ENCODE measurements at places on chromosomes 5 and 9.

- H3K4me3 ChIP-seq, result no peak overlapping the region
- peaks cover 18% of the 10 kb centered on the region for H3K36me3 ChIP-seq
- no peak overlapping the region for H3K27ac ChIP-seq
- no peak for DNase-seq
These were observed 86.5 kb downstream of the DAP start for GRCh38 chr5:10674582-10674981.

- H3K27me3 ChIP-seq, result no peaks in the 10 kb centered on the region
- no peak overlapping the region for H3K27ac ChIP-seq
- no peak overlapping the region for H3K4me3 ChIP-seq
- no peaks in the 10 kb centered on the region for H3K36me3 ChIP-seq
These were observed 50.4 kb downstream of the RASGRF2 start for GRCh38 chr5:81010336-81011169.

DNA sequence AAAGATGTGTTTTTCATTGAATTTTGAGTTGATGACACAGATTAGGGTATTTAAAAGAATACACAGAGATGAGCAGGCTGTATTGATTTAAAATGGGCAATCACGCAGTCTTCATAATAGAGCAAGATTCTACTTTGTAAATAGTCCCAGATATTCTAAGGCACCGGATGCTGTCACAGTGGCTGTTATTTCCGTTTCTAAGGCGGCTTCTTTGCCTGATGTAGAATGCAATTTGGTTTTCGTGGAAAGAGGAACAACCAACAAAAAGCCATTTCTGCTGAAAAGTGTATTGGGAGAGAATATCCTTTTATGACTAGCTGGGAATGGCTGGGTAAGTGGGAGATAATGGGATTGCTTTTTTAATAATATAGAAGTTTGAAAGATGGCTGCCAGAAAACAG is 17.5 kb downstream of the PRKACG start:
- no peak overlapping the region for H3K27ac ChIP-seq
- DNase-seq, result no peak
- H3K4me3 ChIP-seq, result no peak overlapping the region
- H3K36me3 ChIP-seq, result no peaks in the 10 kb centered on the region
- H3K4me1 ChIP-seq, result no peaks in the 10 kb centered on the region

DNA sequence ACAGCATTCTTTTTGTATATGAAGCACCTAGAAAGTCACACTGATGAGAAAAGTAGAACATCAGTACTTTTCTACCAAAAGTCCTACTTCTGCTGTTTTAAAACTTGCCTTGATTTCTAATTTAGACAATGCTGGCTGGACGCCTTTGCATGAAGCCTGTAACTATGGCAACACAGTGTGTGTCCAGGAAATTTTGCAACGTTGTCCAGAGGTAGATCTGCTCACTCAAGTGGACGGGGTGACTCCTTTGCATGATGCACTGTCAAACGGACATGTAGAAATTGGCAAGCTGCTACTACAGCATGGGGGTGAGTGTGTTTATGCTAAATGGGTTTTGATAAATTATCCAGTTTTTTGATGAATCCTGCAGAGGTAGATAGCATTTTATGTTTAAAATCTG is 73.5 kb downstream of the SLF1 start:
- no peak overlapping the region for H3K27ac ChIP-seq
- no peaks in the 10 kb centered on the region for H3K4me1 ChIP-seq
- no peaks in the 10 kb centered on the region for H3K27me3 ChIP-seq
- no peaks in the 10 kb centered on the region for H3K36me3 ChIP-seq
- peak; percentile 26 for DNase-seq

GRCh38 chr9:79134654-79135053 is 437.1 kb upstream of the TLE4 start:
- H3K4me1 ChIP-seq, result no peaks in the 10 kb centered on the region
- DNase-seq, result no peak
- H3K27ac ChIP-seq, result no peak overlapping the region
- no peak overlapping the region for H3K4me3 ChIP-seq
- H3K27me3 ChIP-seq, result no peaks in the 10 kb centered on the region

- H3K27ac ChIP-seq, result no peak overlapping the region
- H3K27me3 ChIP-seq, result no peaks in the 10 kb centered on the region
- no peaks in the 10 kb centered on the region for H3K36me3 ChIP-seq
- no peaks in the 10 kb centered on the region for H3K4me1 ChIP-seq
- H3K4me3 ChIP-seq, result no peak overlapping the region
- no peak for DNase-seq
These were observed 10.7 kb downstream of the PRUNE2 start for GRCh38 chr9:76895186-76895585.

DNA sequence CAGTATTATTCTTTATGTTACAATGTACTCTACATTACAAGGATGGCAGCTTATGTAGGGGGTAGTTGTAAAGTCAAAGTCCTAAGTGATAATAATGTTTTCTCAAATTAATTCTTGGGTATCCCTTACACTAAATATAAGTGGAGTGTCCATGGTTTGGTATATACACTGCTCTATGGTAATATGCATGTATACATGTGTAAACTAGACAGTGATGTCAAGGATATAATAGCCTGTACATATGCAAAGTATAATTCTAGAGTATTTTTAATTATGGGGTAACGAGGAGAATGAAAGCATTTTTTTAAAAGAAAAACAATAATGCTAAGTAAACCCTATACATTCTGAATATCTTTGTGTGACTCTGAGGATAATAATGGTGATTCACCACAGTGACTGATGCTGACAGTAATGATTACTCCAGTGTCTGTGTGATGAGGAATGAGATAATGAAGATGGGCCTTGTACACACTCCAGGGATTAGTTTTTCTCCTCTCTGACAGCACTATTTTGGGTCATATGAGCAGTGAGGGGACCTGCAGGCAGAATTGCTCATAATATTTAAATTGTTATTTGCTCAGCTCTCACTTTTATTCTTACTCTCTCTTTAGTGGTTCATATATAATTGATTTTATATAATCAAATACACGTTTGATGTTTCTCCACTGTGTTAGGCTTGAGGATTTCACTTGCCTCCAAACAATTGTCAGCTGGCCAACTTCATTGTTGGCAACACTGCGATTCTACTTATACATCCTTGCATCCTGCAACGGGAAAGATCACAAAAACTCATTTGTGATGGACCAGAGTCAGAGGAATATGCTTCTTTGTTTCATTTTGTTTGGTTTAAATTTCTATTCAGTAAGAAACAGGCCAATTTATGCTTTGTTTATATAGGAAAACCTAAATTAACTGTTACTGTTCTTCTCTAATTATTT is 88.2 kb downstream of the NREP start:
- no peak for DNase-seq
- H3K4me1 ChIP-seq, result no peaks in the 10 kb centered on the region
- H3K27me3 ChIP-seq, result no peaks in the 10 kb centered on the region
- no peaks in the 10 kb centered on the region for H3K36me3 ChIP-seq
- H3K4me3 ChIP-seq, result no peak overlapping the region
- H3K27ac ChIP-seq, result no peak overlapping the region

DNA sequence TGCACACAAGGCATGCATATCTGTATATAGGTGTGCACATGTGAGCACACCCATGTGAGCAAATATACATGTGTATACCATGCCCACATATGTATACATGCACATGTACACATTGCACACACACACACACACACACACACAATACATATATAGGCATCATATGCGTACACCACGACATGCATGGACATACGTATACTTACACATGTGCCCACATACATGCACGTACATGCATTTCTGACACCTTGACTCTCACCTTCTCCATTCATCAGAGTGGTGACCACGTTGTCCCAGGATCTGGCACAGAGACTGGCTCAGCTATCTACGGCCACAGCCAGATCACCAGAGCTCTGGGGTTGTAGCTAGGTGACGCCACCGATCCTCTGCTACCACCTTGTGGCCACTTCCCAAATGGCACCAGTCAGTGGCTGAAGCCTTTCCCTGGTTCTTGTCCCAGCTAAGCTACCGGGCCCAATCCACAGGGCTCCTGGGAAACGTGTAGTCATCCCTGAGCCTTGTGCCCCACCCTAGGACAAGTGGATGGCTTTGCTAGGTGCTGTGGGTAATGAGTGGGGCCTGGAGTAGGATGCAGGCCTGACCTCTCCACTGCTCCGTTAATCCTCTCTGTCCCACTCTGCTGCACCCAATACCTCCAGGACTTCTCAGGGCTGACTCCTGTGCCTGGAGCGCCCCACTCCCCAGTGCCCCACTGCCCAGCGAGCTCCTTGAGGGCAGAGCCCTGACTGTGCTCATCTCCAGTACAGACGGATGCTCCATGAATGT is 194.4 kb downstream of the RGS3 start:
- H3K4me1 ChIP-seq, result no peaks in the 10 kb centered on the region
- no peaks in the 10 kb centered on the region for H3K27me3 ChIP-seq
- H3K27ac ChIP-seq, result no peak overlapping the region
- H3K36me3 ChIP-seq, result no peaks in the 10 kb centered on the region
- H3K4me3 ChIP-seq, result no peak overlapping the region

GRCh38 chr5:96090215-96090614 is 128.6 kb upstream of the ELL2 start:
- no peak overlapping the region for H3K4me3 ChIP-seq
- no peak overlapping the region for H3K27ac ChIP-seq
- no peaks in the 10 kb centered on the region for H3K36me3 ChIP-seq
- no peak for DNase-seq

GRCh38 chr5:175001876-175002645 is 277.7 kb downstream of the MSX2 start:
- H3K27me3 ChIP-seq, result no peaks in the 10 kb centered on the region
- H3K27ac ChIP-seq, result no peak overlapping the region
- H3K36me3 ChIP-seq, result no peaks in the 10 kb centered on the region
- peaks cover 14% of the 10 kb centered on the region for H3K4me1 ChIP-seq

DNA sequence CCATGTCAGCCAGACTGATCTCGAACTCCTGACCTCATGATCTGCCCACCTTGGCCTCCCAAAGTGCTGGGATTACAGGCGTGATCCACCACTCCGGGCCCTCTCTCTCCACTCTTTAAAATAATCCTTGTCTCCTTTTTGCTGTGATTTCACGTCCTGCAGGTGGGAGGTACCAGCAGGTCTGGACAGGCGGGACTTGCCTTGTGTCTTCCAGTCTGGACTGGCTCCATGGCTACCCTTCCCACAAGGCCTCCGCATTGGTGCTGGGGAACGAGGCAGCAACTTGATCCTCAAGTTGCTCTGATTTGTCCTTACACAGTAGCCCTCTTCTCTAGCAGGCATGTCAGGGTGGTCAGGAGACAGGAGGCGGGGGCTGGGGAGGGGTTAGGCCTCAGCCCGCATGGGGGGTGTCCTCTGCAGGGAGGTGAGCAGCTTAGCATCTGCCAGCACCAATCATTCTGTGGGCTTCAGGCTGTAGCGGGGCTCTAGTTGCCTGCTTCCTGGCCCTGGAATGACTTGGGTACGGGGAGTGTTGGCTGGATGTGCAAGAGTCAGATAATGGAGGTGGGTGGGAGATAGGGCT is 54.3 kb downstream of the TENT4A start:
- peaks cover 16% of the 10 kb centered on the region for H3K4me1 ChIP-seq
- no peak overlapping the region for H3K4me3 ChIP-seq
- no peaks in the 10 kb centered on the region for H3K36me3 ChIP-seq
- H3K27ac ChIP-seq, result no peak overlapping the region
- H3K27me3 ChIP-seq, result no peaks in the 10 kb centered on the region

DNA sequence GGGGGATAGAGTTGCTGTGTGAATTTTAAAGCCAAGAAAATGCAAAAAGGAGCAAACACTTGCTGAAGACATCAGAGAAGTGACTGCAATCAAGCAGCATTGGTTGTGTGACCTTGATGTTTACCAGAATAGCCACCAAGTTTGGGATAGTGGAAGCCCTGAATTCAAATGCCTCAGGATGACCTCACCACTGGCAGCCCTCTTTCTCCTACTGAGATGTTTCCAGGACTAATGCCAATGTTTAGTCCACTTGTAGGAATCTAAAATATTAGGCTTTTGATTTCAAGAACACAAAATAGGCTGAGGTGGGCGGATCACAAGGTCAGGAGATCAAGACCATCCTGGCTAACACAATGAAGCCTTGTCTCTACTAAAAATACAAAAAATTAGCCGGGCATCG is 112.2 kb upstream of the NUDT12 start:
- H3K4me1 ChIP-seq, result no peaks in the 10 kb centered on the region
- no peaks in the 10 kb centered on the region for H3K36me3 ChIP-seq
- H3K27me3 ChIP-seq, result no peaks in the 10 kb centered on the region
- H3K4me3 ChIP-seq, result no peak overlapping the region

- no peaks in the 10 kb centered on the region for H3K27me3 ChIP-seq
- H3K36me3 ChIP-seq, result peaks cover 16% of the 10 kb centered on the region
- H3K4me1 ChIP-seq, result peaks cover 21% of the 10 kb centered on the region
These were observed at the start of gene TESK1 for GRCh38 chr9:35604578-35605350. Gene TESK1, plus strand, starts transcription at chr9:35605262. Its CDS starts 358 bp downstream, at chr9:35605620.

DNA sequence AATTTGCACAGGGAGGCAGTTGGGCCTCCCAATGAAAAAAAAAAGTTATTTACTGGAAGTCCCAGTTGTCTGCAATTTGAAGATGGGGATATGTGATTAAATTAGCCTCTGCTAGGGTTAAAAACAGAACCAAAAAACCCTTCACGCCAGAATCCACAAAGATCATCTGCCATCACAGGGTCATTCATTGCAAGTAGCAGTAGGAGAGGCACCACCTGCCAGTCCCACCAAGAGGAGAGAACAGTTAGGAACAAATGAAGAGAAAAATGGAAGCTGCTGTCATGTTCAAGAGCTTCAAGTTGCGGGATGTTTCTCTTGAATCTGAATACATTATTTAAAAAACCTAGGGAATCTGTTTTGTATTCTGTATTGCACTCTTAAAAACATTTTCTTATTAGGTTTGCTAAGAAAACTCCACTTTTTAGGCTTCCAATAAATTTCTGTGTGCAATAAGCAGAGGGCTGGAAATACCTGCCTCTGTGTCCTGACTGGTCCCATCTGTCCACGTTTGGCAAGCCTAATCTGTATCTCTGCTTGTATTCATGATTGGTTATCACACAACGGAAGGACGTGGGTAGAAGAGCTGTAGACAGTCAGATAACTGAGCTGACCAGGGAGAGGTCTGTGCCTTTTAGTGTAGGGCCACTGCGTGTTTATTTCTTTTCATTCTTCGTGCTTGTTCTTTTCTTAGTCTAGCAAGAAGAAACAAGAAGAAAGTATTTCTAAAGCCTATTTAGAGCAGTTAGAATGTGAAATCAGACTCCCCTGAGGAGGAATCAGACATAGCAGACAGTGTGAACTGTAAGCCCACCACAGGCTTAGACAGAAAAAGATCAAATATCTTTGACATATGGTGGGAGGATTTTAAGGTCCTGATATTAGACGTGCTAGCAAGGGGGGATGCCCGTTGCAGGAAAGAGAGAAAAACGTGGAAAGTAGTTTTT is 630.6 kb upstream of the SEMA6A start:
- no peak overlapping the region for H3K4me3 ChIP-seq
- no peak for DNase-seq
- H3K27me3 ChIP-seq, result no peaks in the 10 kb centered on the region
- H3K27ac ChIP-seq, result no peak overlapping the region
- H3K4me1 ChIP-seq, result no peaks in the 10 kb centered on the region
- no peaks in the 10 kb centered on the region for H3K36me3 ChIP-seq

GRCh38 chr5:173835661-173836060 is 52.5 kb upstream of the CPEB4 start:
- no peak overlapping the region for H3K4me3 ChIP-seq
- peaks cover 23% of the 10 kb centered on the region for H3K4me1 ChIP-seq
- H3K27me3 ChIP-seq, result no peaks in the 10 kb centered on the region
- H3K36me3 ChIP-seq, result no peaks in the 10 kb centered on the region

GRCh38 chr5:33227247-33227646 is 213.5 kb upstream of the TARS1 start:
- no peak overlapping the region for H3K4me3 ChIP-seq
- no peak for DNase-seq

- H3K36me3 ChIP-seq, result no peaks in the 10 kb centered on the region
- no peak overlapping the region for H3K27ac ChIP-seq
- H3K27me3 ChIP-seq, result no peaks in the 10 kb centered on the region
- DNase-seq, result no peak
- peaks cover 5% of the 10 kb centered on the region for H3K4me1 ChIP-seq
These were observed 26.1 kb downstream of the TIMD4 start for GRCh38 chr5:156936972-156937371.
